PC-3 (cell line): ENCODE measurements at places on chromosomes 7 and 10. TPM values are rescaled to one million over a fixed set of nuclear protein-coding genes. Genes with fewer than 3 reads are reported as not detected.

- H3K36me3 ChIP-seq: peaks cover 27% of the 10 kb centered on the region; the same call in 1 of the 2 replicates
- H3K4me3 ChIP-seq: no peak overlapping the region
- no peak for DNase-seq
- H3K4me1 ChIP-seq: peaks cover 23% of the 10 kb centered on the region
Measured at GRCh38 chr10:133294189-133294588, 14.5 kb downstream of the TUBGCP2 start.

DNA sequence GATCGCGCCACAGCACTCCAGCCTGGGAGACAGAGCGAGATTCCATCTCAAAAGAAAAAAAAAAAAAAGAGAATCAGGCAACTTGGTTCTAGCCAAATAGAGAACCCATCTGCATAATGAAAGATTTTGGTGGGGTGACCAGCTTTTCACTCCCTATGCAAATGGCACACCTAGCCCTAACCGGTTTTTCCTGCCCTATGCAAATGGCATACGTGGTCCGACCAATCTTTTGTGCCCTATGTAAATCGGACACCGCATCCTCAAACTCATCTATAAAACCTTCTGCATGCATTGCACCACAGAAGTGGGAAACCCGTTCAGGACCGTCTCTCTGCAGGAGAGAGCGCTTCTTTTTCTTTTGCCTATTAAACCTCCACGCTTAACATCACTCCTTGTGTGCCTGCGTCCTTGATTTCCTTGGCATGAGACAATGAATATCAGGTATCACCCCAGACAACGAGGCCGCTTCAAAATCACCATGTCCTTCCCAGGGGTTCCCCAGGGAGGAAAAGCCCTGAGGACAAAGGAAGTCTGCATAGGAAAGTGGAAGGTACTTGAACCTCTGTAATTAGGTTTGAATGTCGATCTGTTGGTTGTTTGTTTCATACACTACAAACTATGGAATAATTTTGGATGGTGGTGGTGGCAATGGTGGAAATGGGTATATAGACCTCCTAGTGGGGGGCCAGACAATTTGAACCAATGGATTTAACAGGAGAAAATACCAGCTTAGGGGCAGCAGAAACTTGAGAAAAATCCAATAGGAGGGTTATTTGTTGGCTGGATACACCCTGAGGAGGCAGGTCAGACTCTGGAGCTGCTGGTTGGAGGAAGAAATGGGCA lies 396.2 kb downstream of the TYW1 start:
- H3K27me3 ChIP-seq: no peaks in the 10 kb centered on the region
- no peak overlapping the region for H3K27ac ChIP-seq
- no peak overlapping the region for H3K4me3 ChIP-seq

OR2F2 gene
- total RNA-seq: not detected in 2 replicates

TMEM176A gene
- not detected in 2 replicates for total RNA-seq

NUTM2A gene
- total RNA-seq: 0.18 and 0.86 TPM in 2 replicates

HOXA3 gene
- 4.5 and 13.8 TPM in 2 replicates for total RNA-seq

SPRN gene
- not detected in 2 replicates for total RNA-seq

CYP51A1 gene
- 52.3 and 58.3 TPM in 2 replicates for total RNA-seq

DNA sequence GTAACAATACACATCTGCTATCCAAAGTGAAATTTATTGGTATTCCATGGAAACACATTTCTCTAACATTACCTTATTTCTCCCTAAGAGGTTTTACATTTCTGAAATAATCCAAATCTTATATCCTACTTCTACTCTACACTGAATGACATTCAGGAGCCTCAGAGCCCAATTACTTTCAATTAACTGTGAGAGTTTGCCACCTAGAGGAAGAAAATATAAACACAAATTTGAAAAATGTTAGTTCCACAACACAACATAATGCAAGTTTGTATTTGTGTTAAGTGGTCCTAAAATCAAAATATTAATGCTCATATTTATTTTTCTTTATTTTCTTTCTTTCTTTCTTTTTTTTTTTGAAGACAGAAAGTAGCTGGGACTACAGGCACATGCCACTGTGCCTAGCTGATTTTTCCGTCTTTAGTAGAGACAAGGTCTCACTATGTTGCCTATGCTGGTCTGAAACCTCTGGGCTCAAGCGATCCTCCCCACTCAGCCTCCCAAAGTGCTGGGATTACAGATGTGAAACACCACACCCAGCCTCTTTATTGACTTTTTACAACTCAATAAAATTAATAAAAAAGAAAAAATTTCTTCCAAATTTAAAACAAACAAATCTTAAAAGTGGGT lies 46.0 kb downstream of the ATAD1 start:
- peaks cover 33% of the 10 kb centered on the region for H3K4me1 ChIP-seq
- peak; percentile 59 for DNase-seq
- H3K4me3 ChIP-seq: no peak overlapping the region
- no peaks in the 10 kb centered on the region for H3K27me3 ChIP-seq
- no peak overlapping the region for H3K27ac ChIP-seq

- DNase-seq: peak; percentile 90
- peaks cover 3% of the 10 kb centered on the region; the same call in 1 of the 2 replicates for H3K4me1 ChIP-seq
- H3K27me3 ChIP-seq: no peaks in the 10 kb centered on the region
- no peak overlapping the region for H3K27ac ChIP-seq
- no peaks in the 10 kb centered on the region; the same call in 1 of the 2 replicates for H3K36me3 ChIP-seq
Measured at GRCh38 chr10:99845837-99846382, 63.5 kb downstream of the ABCC2 start.

SLC16A12 gene
- total RNA-seq: not detected in 2 replicates

PRKG1 gene
- 6.3 and 7.4 TPM in 2 replicates for total RNA-seq

DNA sequence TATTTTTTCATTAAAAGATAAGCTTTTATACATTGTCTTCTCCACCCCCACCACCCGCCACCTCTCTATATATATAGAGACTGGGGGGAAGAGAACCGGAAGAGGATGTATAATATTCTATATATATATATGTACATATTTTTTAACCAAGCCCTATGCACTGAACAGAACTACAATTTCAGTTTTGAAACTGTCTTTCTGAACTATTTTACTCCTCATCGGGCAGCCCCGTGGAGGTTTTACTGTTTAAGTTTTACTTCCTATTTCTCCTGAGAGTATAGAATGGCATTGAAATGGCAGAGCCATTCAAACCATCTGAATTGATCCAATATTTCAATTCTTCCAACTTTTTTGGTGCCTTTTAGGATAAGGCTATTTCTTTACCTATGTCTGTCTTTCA lies 1047.1 kb downstream of the NRG3 start:
- no peak for DNase-seq
- H3K27ac ChIP-seq: no peak overlapping the region
- H3K36me3 ChIP-seq: no peaks in the 10 kb centered on the region
- H3K4me3 ChIP-seq: no peak overlapping the region

DNA sequence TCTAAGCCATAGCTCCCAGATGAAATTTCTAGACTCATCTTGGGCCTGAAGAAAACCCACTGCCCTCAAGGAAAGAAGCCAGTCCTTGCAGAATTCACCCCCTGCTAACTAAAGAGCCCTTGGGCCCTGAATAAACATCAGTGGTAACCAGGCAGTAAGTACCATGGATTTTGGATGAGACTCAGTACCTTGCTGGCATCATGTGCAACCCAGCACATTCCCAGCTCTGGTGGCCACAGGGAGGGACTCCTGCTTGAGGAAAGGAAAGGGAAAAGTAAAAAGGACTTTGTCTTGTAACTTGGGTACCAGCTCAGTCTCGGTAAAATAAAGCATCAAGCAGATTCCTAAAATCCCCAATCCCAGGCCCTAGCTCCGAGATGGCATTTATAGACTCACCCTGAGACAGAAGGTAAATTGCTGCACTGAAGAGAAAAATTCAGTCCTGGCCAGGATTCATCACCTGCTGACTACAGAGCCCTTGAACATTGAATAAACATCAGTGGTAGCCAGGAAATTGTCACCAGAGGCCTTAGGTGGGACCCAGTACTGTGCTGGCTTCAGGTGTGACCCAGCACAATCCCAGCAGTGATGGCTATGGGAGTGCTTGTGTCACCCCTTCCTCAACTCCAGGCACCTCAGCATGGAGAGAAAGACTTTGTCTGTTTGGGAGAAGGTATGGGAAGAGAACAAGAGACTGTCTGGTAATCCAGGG lies 31.2 kb upstream of the SFTPD start:
- H3K4me1 ChIP-seq: peaks cover 22% of the 10 kb centered on the region
- no peak overlapping the region for H3K27ac ChIP-seq
- DNase-seq: no peak
- H3K27me3 ChIP-seq: no peaks in the 10 kb centered on the region
- H3K4me3 ChIP-seq: no peak overlapping the region

DNA sequence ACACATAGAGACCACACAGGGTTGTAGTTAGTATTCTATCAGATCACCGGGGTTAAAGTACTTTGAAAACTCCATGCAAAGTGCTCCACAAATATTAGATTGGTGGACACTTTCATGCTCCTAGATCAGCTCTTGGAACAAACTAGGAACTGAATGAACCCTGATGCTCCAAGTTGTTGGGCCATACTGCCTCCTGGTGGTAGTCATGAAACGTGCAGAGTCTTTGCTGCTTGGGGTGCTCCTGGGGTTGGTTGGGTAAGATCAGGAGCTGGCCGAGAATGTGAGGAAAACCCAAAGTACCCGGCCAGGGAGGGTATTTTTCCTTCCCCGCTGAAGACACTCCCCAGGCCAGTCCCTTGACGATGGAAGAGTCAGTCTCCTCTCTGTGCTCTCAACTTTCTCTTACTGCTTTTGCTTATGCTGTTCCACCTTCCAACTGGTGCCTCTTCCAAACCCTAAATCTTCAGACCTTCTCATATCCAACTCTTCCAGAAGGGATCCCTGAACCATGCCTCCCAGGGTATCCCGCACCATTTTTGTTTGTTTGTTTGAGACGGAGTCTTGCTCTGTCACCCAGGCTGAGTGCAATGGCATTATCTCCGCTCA lies 918 bp upstream of the RPEL1 start:
- H3K27me3 ChIP-seq: no peaks in the 10 kb centered on the region
- H3K27ac ChIP-seq: no peak overlapping the region
- peak; percentile 82 for DNase-seq
- no peak overlapping the region for H3K4me3 ChIP-seq
- H3K36me3 ChIP-seq: no peaks in the 10 kb centered on the region
- H3K4me1 ChIP-seq: peaks cover 26% of the 10 kb centered on the region

DNA sequence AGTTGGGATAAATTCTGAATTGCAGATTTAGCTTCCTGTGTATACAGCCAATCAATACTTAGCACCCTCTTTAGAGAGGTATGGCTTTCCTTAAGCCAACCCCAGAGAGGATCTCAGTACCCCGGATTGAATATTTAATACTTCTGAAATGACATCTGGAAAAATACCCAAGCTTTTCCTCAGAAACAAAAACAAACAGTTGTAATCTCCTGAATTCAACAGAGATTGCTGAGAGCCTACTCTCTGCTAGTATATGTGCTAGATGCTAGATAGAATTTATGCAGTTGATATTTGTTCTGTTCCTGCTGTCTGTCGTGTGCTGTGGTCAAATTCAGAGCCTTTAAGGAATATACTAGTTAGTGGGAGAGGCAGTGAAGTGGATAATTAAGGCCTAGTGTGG lies 21.1 kb downstream of the STARD3NL start:
- H3K4me3 ChIP-seq: no peak overlapping the region
- peaks cover 16% of the 10 kb centered on the region for H3K4me1 ChIP-seq
- no peaks in the 10 kb centered on the region for H3K27me3 ChIP-seq
- DNase-seq: no peak
- H3K27ac ChIP-seq: no peak overlapping the region

GRCh38 chr10:1324903-1325302 lies 268.7 kb downstream of the WDR37 start:
- DNase-seq: no peak
- H3K4me1 ChIP-seq: no peaks in the 10 kb centered on the region
- no peaks in the 10 kb centered on the region for H3K36me3 ChIP-seq
- no peak overlapping the region for H3K27ac ChIP-seq
- no peak overlapping the region for H3K4me3 ChIP-seq

- no peak for DNase-seq
- no peak overlapping the region for H3K4me3 ChIP-seq
- H3K36me3 ChIP-seq: no peaks in the 10 kb centered on the region
- no peaks in the 10 kb centered on the region for H3K27me3 ChIP-seq
- peaks cover 26% of the 10 kb centered on the region for H3K4me1 ChIP-seq
Measured at GRCh38 chr10:85638797-85639196, 727.8 kb downstream of the GRID1 start.

NPC1L1 gene
- 0.04 TPM in 1 of 2 replicates, not detected in the other for total RNA-seq

DNA sequence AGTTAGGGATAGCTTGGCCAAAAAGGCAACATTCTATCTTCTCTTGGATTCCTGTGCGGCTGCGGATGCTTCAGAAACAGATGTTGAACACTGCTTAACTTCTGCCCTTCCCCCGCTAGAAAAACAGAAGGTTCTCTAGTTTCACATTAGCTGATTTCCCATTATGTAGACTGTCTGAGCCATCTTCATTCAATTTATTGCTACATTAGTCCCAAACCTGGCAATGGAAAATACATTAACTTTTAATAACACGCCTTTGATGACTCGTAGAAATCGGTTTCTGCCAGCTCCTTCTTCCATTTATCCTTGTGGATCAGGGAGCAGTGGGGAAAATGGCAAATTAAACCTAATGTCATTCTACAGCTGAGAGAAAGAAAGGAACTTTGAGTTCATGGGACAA lies 119.9 kb downstream of the SLC16A9 start:
- no peaks in the 10 kb centered on the region for H3K36me3 ChIP-seq
- no peak overlapping the region for H3K27ac ChIP-seq
- peak; percentile 16 for DNase-seq
- no peaks in the 10 kb centered on the region for H3K27me3 ChIP-seq

DNA sequence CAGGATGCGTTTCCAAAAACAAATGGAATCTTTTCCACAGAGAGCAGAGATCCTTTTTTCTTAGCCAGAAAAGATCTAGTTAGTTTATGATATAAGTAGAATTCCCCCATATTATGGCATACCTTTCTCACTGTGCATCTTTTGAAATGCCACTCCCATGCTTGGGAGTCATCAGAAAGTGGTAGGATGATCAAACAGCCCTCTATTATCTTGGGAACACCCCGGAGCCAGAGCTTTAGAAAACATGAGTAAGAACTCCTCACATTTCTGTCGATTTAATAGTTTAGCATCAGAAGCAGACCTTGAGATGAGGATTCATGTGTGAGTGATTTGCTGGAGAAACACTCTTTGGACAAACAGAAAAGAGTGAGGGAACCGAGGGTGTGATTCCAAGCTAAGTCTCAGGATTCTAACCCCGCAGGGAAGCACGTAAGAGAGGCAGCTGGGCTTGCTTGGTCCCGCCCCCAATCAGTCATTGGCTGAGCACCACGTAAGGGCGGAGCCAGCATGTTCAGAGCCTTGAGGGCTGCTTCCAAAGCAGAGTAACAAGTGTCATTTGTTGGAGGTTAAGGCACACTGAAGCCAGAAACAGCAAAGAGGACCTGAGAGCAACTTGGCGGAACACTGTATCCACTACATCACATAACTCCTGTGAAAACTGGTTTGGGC lies 43.7 kb upstream of the NXPH1 start:
- no peaks in the 10 kb centered on the region for H3K4me1 ChIP-seq
- H3K36me3 ChIP-seq: no peaks in the 10 kb centered on the region
- no peak overlapping the region for H3K4me3 ChIP-seq
- no peak overlapping the region for H3K27ac ChIP-seq
- no peak for DNase-seq
- H3K27me3 ChIP-seq: peaks cover 15% of the 10 kb centered on the region; the same call in 1 of the 2 replicates

THSD7A gene
- 0.04 and 0.06 TPM in 2 replicates for total RNA-seq

IGF2BP3 gene
- 8.9 and 11.7 TPM in 2 replicates for total RNA-seq

GRCh38 chr7:5594616-5595544 lies 171.2 kb upstream of the TNRC18 start:
- peak overlapping the region; percentile 97 for H3K4me3 ChIP-seq
- peak overlapping the region; percentile 93 for H3K27ac ChIP-seq
- H3K4me1 ChIP-seq: peaks cover 52% of the 10 kb centered on the region
- H3K27me3 ChIP-seq: no peaks in the 10 kb centered on the region
- H3K36me3 ChIP-seq: no peaks in the 10 kb centered on the region

C10orf67 gene
- total RNA-seq: 0.15 and 0.29 TPM in 2 replicates
